ENCODE measurements at places on chromosomes 12 and 14.
A peak's percentile ranks its signal among the peaks of the same experiment; 100 is the strongest.

- peak; percentile 28 for DNase-seq
Observed at GRCh38 chr14:59465316-59466135, at the start of gene GPR135. GPR135 (minus strand) TSS chr14:59465380; CDS start chr14:59465226, 154 bp downstream.

- no peak for DNase-seq
Observed at GRCh38 chr12:114820796-114821195, 136.8 kb upstream of the TBX3 start.

GRCh38 chr12:75694534-75695268, 183.3 kb upstream of the KRR1 start:
- DNase-seq, result no peak

DNA sequence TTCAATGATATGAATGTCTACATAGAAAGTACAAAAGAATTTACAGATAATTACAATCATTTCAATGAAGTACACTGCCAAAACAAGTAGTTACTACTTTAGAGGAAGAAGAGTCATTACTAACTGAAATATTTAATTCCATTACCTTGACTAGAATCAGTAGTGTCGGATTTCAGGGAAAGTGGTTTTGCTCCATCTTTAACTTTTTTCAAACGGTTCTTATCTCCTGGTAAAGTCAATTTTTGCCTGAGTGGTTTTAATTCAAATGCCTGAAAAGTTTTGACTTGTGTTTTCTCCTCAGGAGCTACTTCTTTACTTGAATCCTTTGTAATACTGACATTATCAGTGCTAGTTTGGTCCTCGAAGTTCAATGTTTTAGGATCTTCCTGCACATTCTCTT, 6.9 kb downstream of the ZFC3H1 start:
- DNase-seq, result no peak

DNA sequence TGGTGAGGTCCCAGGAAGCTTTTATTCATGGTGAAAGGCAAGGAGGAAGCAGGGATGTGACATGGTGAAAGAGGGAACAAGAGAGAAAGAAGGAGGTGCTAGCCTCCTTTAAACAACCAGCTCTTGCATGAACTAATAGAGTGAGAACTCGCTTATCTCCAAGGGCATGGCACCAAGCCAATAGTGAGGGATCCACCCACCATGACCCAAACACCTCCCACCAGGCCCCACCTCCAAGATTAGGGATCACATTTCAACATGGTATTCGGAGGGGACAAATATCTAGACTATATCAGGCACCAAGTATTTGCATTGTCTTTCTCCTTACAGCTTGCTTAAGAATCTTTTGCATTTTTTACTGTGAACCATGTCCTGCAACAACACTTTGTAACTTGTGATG, 91.9 kb upstream of the DHRS4 start:
- DNase-seq, result no peak

GRCh38 chr12:96502477-96502876, 13.1 kb downstream of the CFAP54 start:
- no peak for DNase-seq

All from T follicular helper cell (primary cell).